ENCODE measurements at places on chromosomes 7 and 10.

GRCh38 chr7:49443515-49443914 is 329.9 kb upstream of the VWC2 start:
- no peak for DNase-seq

DNA sequence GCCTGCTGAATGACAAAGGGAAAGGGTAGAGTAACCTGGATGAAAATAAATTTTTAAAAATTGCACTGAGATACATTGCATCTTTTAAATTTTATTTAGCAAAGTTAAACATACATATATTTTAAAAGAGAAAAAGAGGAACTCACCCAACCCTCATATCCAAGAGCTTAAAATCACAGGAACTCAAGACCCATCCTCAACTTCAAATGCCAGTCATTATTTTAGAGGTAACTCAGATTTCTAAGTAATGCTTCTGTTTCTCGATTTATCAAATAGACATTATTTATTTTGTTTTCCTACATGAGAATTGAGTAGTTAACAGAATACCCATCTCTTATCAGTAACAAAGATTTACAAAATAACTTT is 32.4 kb upstream of the KMT2E start:
- DNase-seq, result no peak

GRCh38 chr7:106108991-106109390 is 3.1 kb downstream of the SYPL1 start:
- DNase-seq, result no peak

- DNase-seq, result no peak
Measured at GRCh38 chr10:86221442-86222335, 144.9 kb downstream of the GRID1 start.

GRCh38 chr10:100745882-100746783 is 751 bp downstream of the PAX2 start:
- DNase-seq, result no peak

DNA sequence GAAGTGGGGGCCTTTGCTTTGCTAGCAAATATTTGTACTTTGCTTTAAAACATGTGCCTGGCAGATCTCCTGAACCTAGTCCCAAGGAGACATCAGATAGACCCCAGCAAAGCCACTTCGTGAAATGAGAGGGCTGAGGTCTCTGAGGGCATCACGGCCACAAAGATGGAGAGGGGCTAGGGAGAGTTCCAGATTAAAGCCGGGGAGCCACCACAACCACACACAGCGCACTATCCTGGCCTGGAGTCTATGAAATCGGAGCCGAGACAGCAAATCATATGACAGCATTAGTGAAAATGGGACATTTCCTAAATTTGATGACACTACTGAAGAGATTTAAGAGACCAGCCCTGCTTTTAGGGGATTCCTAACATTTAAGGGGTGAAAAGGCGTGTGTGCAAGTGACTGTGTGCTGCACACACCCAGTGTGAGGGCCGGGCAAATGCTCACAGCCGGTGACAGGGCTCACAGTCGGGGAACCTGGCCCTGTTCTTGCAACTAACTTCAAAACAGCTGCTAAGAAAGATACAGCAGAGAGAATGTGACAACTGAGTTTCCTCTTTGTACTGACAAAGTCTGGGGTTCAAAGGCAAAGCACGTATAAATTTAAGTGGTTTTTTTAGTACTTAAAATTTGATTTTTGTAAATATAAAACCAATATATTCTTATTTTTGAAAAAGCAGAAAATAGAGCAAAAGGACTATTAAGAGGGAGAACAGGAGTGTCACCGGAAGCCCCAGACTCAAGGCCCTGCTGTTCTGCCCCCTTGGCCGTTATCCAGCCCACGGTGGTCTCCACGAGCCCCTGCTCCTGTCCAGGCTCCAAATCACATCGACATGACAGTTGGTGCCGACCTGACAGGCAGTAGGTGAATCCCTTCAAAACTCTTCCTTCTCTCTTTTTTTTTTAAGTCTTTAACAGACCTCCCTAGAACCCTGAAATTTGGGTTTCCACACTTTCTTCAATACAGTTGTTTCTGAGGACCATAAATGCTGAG is 49.5 kb downstream of the VIPR2 start:
- no peak for DNase-seq

GRCh38 chr10:27723436-27723835 is 22.2 kb downstream of the MKX start:
- no peak for DNase-seq

DNA sequence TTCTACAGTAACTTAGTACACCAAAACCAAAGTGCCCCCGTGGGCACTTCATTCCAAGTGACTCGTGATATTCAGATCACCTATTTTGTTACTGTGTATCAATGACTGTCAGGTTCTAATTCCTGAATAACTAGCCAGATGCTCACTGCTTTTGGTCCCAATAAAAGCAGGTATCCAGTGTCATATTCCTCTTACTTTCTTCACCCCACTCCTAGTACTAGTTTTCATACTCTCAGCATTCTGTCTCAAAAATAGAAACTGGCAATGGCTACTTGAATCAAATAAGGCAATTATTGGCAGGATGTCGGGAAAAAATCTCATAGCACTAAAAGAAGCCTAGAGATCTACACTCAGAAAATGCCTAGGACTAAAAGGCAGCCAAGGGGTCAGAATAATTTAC is 84.6 kb downstream of the ZNF467 start:
- no peak for DNase-seq

- DNase-seq, result no peak
Measured at GRCh38 chr7:114431189-114431588, 16.6 kb downstream of the FOXP2 start.

DNA sequence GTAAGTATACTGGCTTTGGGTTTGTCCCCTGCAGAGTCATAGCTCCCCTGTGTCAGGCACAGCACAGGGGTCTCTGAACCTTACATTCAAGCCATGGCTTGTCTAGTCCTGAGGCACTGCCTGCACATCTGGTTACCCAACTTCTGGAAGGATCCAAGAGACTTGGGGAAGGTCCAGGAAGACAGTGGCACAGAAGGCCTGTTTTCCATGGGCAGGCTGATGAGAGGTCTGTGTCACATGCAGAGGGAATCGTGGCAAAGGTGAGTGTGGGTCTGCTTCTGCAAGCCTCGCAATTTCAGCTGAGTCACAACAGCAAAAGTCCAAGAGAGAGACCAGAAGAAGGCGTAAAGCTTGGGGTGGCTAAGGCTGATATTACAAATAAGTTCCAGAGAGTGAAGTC is 28.4 kb upstream of the BMPR1A start:
- no peak for DNase-seq

GRCh38 chr10:62231371-62231770 is 37.3 kb downstream of the RTKN2 start:
- no peak for DNase-seq

GRCh38 chr7:78736548-78736947 is 716.9 kb downstream of the MAGI2 start:
- no peak for DNase-seq

DNA sequence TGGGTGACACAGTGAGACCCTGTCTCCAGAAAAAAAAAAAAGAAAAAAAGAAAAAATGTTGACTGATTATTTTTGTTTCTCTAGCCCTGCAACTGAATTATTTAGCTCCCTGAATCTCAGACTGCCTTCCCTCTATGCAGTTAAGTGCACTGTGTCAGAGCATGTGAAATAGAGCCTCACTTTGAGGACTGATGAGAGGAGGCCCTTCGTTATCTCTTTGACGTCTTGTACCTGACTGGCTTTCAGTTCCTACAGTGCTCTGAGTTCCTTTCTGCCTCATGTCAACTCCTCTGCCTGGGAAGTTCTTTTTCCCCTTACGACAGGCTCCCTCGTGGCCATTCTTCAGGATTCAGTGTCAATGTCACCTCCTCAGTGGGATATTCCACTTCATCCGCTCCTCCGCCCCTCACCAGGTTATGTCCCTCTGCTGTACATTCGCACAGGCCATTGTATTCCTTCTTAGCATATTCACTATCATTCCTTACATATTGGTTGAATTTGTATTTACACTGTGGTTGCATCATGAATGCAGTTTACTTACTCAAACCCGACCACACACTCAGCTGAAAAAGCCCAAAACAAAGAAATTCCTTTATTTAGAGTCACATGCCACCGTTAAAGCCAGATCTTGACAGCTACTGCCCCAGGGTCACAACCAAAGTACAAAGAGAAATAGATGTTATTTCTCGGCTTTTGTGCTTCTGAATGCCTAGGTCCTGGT is 18.1 kb upstream of the CAMK2G start:
- DNase-seq, result no peak

GRCh38 chr10:103542764-103543616 is 49.5 kb downstream of the NEURL1 start:
- peak; percentile 43 for DNase-seq

GRCh38 chr10:73810735-73811465 is 498 bp downstream of the NDST2 start:
- no peak for DNase-seq

- DNase-seq, result no peak
Measured at GRCh38 chr10:52455098-52455497, 141.0 kb downstream of the DKK1 start.

GRCh38 chr7:36905841-36906240 is 181.5 kb upstream of the AOAH start:
- DNase-seq, result no peak

GRCh38 chr7:114298011-114298410 is 116.6 kb upstream of the FOXP2 start:
- DNase-seq, result no peak

- DNase-seq, result no peak
Measured at GRCh38 chr10:49360271-49361177, 35.4 kb downstream of the DRGX start.

GRCh38 chr7:45921699-45922519 is 837 bp upstream of the IGFBP3 start:
- no peak for DNase-seq

DNA sequence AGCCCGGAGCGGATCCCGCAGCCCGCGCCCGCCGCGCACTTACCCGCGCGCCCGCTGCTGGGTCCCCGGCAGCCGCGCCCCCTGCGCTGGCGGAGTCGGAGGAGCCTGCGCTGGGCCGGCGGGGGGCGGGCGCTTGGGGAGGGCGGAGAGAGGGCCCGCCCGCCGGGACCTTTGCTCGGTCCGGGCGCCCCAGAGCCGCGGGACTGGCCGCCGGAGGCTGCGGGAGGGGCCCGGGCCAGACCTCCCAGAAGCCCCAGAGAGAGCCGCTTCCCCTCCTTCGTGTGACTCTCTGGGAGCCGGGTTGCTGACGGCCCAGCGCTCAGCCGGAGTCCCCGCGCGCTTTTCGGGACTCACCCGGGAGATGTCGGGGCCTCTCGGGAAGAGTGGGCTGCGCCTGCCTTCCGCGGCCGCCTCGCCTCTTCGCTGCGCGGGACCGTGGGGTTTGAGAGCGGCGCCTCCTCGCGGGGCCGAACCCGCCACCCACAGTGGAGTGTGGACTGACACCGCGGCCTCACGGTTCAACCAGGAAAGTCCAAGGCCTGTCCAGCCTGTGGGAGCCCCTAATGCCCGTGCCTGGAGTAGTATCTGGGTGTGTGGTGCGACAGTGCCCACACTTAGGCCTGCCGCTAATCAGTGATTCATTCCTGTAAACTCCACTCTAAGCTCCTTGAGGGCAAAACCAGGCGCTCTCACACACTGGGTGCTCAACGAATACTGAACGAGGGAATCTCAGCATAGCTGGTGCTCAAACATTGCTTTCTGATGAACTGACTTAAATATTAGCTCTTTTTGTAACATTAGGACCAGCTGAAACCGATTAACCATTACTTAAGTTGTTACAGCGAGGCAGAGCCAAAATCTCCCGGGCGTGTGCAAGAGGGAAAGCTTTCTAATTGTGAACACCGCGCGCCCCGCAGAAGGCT is at the start of gene GSDME:
GSDME (minus strand) TSS at position 112 of the 923 bp plus-strand sequence. CDS start 7,690 bp downstream, outside the sequence.
- no peak for DNase-seq

DNA sequence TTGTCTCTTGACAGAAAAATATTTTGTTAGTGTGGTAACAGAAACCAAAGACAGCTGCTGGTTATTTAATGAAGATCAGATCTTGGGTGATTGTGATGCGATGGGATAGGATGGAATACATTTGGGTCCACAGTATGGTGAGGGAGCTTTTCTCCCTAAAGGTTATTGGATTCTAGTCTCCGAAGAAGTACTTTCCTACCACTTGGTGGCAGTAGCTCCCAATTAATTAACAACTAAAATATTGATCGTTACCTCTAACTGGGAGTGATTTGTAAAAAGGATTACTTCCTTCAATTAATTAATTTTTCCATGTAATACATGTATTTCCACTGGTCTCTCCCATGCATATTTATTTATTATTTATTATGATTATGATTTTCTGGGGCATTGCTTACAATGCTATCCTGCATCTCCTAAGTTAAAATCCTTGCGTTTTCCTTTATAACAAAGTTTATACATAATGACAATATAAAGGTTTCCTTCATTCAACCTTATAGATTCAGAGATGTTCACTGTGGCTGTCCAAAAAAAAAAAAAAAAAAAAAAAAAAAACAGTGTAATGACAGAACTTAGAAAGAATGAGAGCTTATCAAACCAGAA is 25.6 kb downstream of the TMEM196 start:
- no peak for DNase-seq

- no peak for DNase-seq
Measured at GRCh38 chr7:17405786-17406185, 107.3 kb downstream of the AHR start.
